Fibroblast of villous mesenchyme (primary cell): ENCODE measurements at places on chromosomes 13 and 19. TPM values are rescaled to one million over a fixed set of nuclear protein-coding genes. Genes with fewer than 3 reads are reported as not detected.

ERICH6B gene
- total RNA-seq, result not detected in 2 replicates

DNA sequence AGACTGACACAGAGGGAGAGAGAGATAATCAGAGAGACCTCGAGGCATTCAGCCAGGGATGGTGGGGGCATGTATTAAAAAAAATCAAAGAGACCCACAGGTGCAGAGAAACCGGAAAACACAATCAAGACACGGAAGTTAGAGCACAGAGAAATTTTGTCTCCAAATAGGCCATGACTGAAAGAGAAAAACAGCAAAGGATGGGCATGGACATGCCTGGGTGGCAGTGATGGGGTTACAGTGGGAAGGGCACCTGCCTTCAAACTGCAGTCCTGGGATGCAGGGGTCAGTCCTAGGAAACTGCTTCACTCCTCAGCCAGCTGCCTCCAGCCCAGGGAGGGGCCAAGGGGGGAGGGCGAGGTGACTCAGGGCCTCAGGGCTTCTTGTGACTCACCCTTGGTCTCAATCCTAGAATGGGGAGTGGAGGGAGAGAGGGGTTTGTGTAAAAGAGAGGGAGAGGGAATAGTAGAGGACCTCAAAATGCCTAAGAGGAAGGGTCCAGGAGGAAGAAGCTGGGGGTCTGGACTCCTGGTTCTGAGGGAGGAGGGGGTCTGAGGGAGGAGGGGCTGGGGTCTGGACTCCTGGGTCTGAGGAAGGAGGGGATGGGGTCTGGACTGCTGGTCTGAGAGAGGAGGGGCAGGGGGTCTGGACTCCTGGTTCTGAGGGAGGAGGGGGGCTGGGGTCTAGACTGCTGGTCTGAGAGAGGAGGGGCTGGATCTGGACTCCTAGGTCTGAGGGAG, 3.6 kb upstream of the KCNN4 start:
- DNase-seq, result peak; percentile 70

GRCh38 chr13:87444135-87444534, 227.0 kb upstream of the SLITRK5 start:
- no peak for DNase-seq

IZUMO2 gene
- total RNA-seq, result not detected in 2 replicates

GRCh38 chr13:97274829-97275649, 52.9 kb downstream of the MBNL2 start:
- peak; percentile 89 for DNase-seq

- DNase-seq, result no peak
Measured at GRCh38 chr19:18346091-18346490, 5.7 kb downstream of the PGPEP1 start.

CERS1 gene
- total RNA-seq, result 0.32 and 1.3 TPM in 2 replicates

- DNase-seq, result peak; percentile 76
Measured at GRCh38 chr13:106343836-106344235, 191.6 kb downstream of the EFNB2 start.

SIGLEC8 gene
- total RNA-seq, result not detected in 2 replicates

GRCh38 chr13:113135281-113135760, 12.7 kb downstream of the F10 start:
- DNase-seq, result no peak

DNA sequence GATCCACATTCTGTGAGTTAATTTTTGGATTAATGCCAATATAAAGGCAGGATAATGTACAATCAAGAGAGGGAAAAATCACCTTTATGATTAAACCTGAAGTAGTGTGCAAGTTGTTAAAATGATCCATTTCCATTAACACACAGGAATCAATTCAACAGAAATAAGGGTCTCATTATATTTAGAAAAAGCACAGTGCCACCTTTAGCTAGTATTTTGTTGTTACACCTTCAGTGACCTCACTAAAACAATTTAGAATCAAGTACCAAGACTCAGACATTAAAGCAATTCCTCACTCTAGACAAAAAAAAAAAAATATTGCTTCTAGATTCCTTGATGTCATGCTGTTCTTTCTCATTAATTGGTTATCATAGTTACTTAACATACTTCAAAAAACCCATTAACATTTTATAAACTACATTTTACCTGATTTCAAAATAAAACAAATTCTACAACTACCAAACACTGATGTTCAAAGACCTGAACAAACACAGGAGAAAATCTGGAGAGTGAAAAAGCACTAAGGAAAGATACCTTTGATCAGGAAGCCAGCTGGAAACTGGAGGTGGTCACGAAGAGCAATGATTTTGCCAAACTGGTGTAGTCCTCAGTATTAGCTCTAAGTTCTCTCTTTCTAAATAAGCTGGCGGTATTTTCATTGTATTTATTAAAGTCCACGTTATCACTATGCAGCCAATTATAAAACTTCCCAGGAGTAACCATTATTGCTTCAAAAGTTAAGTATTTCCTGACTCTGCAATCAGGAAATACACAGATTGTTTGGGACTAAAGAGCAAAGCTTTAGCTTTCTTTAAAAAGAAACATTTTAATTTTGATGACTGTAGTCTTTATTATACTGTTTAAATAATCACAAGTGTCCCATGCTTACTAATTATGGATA, 115.3 kb downstream of the TBC1D4 start:
- DNase-seq, result no peak

DNA sequence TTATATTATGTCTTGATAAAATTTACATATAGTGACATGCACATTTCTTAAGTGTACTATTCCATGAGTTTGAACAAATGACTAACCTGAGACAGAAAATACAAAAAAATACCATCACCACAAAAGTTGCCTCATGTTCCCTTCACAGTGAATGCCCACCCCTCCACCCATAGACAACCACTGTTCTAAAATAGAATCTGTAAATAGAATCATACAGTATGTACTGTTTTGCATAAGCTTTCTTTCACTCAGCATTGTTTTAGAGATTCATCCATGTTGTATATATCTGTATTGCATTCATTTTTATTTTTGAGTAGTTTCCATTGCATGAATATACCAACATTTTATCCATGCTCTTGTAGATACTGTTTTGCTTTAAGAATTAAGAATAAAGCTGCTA, 23.3 kb upstream of the RBM26 start:
- no peak for DNase-seq

GRCh38 chr19:13164343-13165161, 14.3 kb downstream of the IER2 start:
- peak; percentile 70 for DNase-seq

ADAMTSL5 gene
- 6.4 and 6.9 TPM in 2 replicates for total RNA-seq

- DNase-seq, result peak; percentile 10
Measured at GRCh38 chr13:52449331-52450011, 963 bp downstream of the VPS36 start.

- DNase-seq, result peak; percentile 80
Measured at GRCh38 chr13:47168066-47168465, 271.2 kb upstream of the HTR2A start.

DNA sequence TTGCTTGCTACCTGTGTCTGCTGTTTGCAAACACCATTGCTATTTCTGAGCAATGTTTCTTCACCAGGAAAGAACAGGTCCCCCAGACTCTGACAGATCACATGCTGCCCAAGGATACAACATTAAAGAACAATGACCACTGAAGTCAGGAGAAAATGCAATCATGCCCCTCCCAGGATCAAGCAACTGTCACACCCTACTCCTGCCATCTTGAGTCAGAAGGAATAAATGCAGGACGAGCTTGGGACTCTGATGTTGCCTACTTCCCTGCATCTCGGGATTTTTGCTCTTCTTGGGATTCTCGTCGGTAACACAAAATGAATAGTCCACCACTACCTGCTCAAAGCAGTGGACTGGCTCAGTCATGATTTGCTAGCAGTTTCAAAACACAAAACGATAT, 490.6 kb downstream of the COG6 start:
- no peak for DNase-seq

DNA sequence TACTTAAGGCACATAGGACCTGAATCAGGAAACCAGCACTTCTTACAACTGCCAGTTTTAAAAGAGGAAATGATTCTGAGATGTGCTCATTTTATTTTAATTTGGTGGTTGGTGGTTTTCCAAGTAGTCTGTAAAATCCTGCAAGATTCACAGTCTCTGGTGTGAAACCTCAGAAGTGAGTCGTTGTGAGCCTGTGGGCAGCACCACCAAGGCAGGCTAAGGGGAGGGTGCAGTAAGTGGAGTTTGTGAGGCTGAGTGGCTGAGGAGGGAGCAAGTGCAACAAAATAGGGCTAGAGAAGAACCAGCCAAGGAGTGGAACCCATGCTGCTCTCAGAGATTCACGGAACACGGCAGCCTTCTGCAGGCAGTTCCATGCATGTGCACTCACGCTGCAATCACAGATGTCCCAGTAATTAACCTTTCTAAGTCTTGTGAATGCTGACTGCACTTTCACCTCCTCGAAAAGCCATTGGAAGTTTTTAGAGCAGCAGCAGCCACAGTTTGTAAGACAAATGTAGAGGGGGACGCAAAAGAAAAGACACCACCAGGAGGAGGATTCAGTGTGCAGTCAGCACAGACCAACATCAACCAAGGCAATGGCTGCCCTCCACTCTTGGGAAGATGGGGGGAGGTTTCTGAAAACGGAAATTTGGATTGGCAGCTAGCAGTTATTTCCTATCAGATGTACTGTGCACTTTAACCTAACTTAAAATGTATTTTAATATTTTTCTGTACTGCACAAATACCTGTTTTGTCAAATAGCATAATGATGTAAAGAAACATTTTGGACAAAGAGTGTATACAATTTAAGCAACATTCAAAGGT, 44.9 kb downstream of the ESD start:
- DNase-seq, result no peak

- peak; percentile 91 for DNase-seq
Measured at GRCh38 chr13:43021926-43022670, 1.3 kb upstream of the DNAJC15 start.

DNA sequence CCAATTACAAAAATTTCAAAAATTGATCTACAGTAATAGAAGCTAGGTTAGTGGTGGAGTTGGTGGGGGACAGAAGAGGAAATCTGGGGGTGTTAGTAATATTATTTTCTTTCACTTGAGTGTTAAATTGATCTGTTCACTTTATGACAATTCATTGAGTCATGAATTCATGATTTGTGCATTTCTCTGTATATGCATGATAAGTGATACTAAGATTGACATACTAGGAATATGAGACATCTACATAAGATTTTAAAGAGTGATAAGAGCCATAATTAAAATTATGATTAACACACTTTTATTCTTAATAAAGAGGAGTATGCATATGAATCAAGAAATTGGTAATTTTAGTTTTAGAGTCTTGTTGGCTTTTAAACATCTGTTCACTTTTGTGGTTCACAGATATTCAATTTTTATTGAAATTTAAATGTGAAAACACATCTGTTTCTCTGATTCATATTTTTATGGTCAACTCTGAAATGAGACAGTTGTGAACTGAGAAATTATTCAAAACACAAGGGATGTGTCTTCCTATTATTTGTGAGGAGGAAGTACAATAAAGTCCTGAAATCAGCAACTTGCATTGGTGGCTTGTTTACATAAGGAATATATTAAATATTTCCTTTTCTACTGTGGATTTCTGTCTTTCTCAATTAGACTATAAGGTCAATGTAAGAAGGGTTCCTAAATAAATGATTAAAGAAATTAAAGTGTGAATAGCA, 196.5 kb downstream of the ITGBL1 start:
- DNase-seq, result no peak

CCNE1 gene
- 6.8 and 10.4 TPM in 2 replicates for total RNA-seq

DNA sequence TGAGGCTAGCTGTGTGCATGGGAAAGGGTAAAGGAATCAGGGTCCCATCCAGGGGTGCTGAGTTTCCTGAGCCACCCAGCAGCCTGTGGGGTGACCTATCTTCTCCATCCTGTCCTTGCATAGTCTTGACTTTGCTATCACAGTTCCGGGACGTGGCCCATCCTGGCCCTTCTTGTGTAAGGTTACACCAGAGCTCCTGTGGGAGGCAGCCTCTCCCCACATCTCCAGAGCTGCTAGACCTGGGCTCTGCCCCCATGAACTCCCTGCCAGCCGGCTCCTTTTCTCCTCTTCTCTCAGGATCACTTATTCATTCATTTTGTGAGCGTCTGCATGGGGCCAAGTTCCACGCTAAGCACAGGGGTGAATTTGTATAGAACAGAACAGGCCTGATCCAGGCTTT, 238.9 kb downstream of the TSHZ3 start:
- DNase-seq, result peak; percentile 65

ZNF560 gene
- 0.86 and 0.97 TPM in 2 replicates for total RNA-seq

- DNase-seq, result peak; percentile 20
Measured at GRCh38 chr13:60148918-60149317, 14.8 kb downstream of the DIAPH3 start.

NLRP7 gene
- total RNA-seq, result not detected in 2 replicates

DNA sequence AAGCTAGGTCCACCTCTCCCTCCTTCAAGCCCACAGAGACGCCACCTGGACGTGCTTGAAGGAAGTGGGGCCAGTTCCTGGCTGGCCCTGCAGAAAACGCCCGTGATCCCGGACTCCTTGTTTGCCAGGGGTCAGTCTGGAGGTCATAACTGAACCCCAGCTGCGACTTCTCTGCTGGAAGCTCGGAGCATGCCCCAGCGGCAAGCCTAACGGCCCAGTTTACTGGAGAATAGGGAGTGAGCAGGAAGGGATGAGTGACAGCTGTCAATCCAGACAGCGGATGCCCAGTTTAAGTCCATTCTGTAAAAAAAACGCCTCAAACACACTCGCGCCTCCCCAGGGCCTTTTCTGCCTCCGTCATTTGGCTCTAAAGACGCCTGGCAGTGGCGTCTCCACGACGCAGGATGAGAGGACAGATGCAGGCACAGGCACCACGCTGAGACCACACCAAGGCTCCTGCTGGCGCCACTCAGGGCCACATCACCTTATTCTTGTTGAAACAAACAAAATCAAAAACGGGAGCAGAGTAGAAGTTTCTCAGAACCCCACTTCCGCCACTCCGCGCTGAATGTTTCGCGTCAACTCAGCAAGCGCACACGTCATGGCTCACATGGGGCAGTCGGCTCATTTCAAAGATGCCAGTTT, 57.6 kb downstream of the RASA3 start:
- no peak for DNase-seq

TMEM150B gene
- total RNA-seq, result not detected in 2 replicates

DNA sequence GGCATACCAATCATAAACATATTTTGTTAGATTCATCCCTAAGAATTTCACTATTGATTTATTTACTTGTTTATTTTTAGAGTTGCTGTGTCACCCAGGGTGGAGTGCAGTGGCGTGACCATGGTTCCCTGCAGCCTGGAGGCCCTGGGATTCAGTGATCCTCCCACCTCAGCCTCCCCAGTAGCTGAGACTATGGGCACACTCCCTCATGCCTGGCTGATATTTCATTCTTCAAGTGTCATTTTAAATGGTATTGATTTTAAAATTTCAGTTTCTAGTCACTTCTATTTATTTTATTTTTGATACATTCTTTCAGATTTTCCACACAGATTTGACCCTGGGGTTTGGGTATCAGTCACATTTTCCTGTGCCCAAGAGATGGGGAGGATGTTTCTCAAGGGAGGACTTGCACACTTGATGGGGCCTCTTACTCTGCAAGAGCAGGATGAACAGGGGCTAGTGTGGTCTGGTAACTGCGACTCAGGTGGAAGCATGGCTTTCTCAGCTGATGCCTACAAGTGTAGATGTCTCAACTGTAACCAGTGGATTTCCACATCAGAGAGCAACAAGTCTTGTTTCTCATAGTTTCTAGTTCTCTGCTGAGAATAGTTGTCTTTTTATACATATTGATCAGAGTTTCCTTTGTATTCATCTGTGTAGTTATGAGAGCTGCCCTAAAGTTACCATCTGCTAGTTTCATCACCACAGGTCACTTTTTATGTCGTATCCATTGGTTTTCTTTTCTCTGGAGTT, 40.2 kb downstream of the CCNE1 start:
- no peak for DNase-seq
